ENCODE measurements at places on chromosomes 6 and 20.

DNA sequence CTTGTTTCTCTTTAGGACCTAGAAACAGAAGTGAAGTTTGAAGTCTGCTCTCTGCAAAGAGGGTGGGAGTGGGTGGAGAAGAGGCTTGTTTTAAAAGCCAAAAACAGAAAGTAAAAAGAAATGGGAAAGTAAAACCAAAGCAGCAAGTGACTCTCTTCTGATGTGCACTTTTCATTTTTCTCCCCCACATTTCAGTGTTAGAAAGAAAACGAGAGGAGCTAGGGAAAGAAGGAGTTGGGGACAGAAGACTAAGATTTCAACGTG is 1.3 kb downstream of the C6orf141 start:
- no peak for DNase-seq

GRCh38 chr6:84269947-84270733 is 42.7 kb upstream of the CEP162 start:
- no peak for DNase-seq

- DNase-seq: no peak
Observed at GRCh38 chr20:44074252-44075151, 112.5 kb downstream of the JPH2 start.

DNA sequence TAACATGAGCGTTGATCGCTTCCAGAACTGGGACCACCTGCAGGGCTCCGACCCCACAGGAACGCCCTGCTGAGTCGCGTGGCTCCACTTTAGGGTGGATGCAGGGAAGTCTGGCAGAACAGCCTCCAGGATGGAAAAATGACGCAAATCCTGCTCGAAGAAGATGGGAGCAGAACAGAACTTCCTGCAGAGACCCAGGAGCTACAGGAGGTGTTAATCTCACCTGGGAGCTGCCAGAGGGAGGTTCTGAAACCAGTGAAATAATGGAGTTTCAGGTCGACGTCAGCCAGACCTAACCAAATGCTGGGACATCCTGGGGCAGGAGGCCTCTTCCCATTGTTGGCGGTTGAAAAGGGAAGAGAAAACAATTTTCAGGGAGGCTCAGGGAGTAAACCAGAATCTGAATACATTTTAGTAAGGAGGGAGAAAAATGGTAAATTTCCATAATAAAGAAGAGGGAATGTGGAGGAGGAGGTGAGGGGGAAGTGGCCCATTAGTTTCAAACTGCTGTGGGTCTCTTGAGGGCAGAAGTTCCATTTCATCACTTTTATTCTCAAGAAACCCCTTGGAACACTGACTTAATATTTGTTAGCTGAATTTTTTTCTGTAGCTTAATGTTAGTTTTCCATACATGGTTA is 558.4 kb upstream of the CDH4 start:
- DNase-seq: no peak

GRCh38 chr6:32954986-32955802 is 2.3 kb upstream of the HLA-DMA start:
- DNase-seq: peak; percentile 58

DNA sequence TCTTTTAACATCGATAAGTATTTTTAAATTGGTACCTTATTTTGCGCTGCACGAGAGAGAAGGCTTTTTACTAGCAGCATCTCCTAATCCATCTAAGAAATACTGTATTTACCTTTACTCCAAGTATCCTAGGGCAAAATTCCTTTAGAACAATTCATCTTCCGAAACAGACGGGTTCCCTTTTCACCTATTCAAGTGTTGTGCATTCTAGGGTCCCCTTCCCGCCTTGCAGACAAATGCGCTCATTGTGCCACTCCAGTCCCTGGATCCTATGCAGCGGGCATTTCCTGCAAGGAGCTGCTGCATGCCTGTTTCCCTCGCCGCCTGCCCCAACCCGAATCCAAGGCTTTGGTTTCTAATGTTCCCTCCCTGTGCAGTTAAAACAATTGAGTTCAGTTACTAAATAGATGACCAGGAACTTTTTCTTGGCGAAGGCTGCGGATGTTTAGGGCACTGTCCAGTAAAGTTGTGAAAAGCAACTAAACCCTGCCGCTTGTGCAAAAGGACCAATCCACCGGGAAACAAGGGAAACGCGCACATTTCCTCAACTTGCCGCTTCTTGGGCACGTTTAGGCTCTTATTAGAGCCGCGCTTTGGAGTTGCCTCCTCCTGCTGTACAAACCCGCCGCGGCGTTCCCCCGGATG is 556 bp upstream of the SCAF8 start:
- DNase-seq: no peak
